ENCODE measurements at places on chromosomes 7 and 10.

DNA sequence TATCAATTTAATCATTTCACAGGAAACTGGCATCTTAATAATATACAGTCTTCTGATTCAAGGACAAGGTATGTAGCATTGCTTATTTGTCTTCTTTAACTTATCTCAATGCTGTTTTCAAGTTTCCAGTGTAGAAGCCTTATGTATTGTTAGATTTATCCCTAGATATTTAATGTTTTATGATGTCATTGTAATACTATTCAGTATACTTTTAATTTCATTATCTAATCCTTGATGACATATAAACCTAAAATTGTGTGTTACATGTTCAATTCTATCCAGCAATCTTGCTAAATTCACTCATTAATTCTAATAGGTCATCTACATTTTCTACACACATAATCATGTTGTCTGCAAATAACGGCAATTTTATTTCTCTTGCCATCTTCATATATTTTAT is 126.3 kb upstream of the SEC61G start:
- no peak for DNase-seq

DNA sequence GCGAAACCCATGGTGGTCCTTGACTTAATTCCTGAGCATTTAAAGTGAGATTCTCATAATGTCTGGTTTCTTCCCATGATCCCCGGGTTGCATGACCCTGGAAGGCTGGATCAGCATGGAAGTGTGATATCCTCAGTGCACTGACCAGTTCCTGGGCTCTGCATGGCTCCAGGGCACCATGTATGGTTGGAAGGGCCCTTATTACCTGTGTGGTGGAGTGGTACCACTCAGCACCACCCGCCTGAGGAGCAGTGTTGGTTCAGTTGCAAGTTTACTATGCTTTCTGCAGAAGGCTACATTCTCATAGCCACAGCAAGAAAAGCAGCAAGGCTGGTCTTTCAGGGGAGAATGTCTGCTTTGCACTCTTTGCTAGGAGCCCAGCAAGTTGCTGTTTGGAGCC is 325.7 kb upstream of the MKI67 start:
- DNase-seq = no peak

- DNase-seq = peak; percentile 11
Measured at GRCh38 chr10:8473205-8473604, 418.7 kb downstream of the GATA3 start.

DNA sequence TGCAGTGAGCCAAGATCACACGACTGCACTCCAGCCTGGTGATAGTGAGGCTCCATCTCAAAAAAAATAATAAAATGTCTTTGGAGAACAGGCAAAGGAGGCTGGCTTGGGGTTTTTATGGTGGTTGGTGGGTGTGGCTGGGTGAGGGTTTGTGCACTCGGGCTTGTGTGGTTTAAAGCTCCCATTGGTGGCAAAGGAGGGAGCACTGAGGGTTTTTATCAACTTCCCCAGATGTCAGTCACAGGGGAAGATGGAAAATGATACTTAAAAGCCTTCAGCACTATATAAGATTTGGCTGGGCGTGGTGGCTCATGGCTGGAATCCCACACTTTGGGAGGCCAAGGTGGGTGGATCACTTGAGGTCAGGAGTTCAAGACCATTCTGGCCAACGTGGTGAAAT is 16.3 kb upstream of the RNF216 start:
- DNase-seq = no peak

- no peak for DNase-seq
Measured at GRCh38 chr7:34078864-34079263, 173.5 kb downstream of the BMPER start.

DNA sequence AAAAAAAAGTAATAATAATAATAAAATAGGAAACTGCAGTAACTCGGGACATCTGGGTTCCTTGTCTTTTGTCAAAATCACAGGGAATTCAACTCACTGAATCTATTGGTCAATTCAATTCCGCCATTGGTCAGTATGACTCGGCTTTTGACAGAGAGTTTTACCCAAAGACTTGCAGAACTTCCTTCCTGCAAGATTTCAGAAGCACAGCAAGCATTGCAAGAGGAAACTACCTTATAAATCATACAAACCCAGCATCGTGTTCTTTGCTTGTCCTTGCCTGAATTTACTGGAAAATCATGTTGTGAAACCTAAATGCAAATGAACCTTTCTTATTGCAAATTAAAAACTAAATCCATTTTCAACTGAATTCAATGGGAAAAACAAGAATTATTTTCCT is 15.5 kb downstream of the KLF6 start:
- no peak for DNase-seq
